ENCODE measurements at places on chromosomes 12 and 14.

- no peak for DNase-seq
Measured at GRCh38 chr12:72535212-72535990, 263.2 kb downstream of the TRHDE start.

DNA sequence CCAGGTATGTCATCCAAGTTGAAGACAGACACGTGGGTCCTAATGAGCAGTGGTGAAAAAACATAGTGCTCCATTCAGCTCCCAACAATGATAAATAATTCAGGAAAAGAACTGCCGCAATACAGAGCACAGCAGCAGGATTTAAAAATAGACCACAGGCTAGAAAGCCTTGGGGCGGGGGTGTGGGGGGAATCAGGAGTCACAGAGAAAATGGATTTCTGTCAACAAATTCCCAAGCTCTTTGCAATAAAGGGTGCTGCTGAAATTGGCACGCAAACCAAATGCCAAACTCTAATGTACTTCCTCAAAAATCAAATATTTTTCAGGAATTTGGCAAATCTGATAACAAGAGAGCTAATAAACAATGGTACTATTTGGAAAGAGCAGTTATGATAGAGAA lies 58.6 kb downstream of the R3HDM2 start:
- DNase-seq: no peak

GRCh38 chr12:18323159-18323558 lies 61.8 kb downstream of the PIK3C2G start:
- no peak for DNase-seq

DNA sequence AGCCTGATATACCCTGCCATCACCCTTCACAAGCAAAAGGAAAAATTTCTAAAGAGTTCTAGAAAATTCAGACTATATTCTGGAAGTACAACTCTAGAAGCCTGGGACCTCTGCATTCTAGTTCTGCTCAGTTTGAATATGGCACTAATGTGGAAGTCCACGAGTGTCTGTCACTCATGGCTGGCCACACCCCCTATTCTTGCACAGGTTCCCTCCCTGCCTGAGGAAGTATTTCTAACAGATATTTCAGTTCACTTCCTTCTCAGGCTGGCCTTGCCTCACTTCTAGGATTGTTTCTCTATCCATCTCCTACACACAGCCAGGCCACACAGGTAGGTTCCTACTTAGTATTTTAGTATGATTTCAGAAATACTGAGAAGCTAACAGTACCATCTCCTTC lies 67.4 kb downstream of the PHLDA1 start:
- DNase-seq: peak; percentile 39

- DNase-seq: no peak
Measured at GRCh38 chr12:124774054-124774461, 89.6 kb downstream of the SCARB1 start.

DNA sequence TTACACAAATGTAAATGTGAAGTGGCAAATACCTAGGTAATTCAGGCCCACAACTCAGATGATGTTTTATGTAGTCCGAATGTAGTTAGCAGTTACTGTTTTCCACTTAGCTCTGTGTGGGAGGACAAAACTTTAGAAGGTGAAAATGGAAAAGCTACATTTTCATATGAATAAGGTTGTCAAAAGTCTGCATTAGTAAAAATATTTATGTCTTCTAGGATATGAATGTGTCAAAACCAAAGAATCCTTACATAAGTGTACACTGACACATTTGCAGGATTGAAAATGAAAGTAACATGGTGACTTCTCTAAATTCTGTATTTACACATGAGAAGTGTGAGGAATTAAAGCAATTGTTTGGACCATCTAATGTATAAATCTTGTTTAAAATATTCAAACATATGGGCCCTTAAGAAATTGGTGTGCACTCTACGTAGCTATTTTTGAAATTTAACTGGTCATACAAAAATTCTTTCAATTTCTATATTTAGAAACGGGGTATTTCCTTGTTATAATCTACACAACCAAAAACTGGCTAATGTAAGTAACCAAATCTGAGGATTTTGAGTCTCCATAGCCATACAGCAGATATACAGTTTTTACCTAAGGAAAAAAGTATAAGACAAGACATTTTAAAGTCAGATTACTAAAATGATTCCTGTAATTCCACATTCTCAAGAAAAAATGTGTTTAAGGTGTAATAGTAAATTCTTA lies 5.4 kb downstream of the CDKN1B start:
- DNase-seq: no peak

DNA sequence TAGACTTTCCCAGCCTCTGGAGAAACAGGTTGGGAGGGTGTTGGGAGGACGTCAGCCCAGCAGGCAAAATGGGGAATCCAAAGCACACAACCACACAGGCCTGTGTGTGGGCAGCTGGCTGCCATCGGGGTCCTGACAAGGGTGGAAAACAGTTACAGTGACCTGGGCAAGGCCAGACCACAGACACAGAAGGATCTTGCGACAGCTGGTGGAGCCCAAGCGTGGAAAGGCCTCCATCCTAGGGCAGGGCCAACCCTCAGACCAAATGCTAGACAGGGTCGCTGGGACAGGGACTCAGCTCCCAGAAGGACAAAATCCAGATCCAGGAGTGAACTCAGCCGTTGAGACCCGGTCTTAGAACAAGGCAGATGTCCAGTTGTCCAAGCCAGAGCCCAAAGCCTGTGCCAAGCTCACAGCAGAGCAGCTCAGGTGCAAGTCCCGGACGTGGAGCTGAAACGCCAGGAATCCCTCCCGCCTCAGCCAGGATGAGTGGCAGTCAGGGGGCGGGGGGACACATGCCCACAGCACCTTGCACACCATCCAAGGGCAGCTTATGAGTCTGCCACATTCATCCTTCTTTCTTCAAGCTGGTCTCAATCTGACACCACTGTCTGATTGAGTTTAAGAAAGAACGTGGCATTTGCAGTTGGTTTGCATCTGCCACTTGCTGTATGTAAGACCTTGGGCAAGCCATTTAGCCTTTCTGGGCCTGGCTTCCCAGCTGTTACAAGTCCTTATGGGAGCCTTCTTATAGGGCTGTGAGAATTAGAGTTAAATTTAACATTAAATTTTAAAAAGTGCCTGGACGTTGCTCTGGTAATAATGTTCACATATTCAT lies 37.6 kb downstream of the DEGS2 start:
- DNase-seq: no peak

GRCh38 chr14:68636597-68636996 lies 156.3 kb downstream of the ZFP36L1 start:
- DNase-seq: no peak

DNA sequence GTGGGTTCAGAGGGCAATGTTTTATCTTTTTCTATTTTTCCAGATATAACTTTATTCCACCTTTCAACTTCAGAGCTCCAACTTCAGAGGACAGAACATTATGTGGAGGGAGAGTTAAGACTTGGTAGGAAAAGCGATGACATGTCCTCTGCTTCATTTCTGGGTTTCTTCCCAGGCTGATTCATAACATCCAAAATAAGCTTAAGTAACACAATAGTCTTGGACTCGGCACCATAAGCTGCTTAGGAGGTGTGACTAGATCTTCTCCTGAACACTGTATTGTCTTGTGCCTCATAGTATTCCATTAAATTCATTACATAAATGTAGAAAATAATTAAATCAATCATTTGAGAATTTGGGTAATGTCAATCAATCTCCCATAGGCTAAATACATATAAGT lies 95.5 kb upstream of the PDE3A start:
- no peak for DNase-seq

- no peak for DNase-seq
Measured at GRCh38 chr12:6214633-6215032, 14.4 kb downstream of the CD9 start.

DNA sequence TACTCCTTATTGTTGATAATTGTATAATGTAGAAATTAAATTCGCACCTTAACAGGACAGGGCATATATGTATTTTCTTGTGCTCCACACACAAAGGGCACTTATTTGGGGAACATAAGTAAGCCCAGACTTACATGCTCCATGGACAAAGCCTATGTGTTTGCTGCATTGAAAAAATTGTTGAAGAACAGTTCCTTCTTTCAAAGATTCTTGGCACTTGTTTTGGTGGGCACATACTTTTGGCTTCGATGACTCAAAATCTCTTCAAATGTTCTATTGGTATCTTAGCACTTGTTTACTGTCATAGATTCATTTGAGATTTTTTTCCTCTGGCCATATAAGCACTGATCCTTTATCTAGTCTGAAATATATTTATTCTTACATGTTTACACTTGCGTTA lies 1.4 kb upstream of the MAP4K5 start:
- DNase-seq: no peak

DNA sequence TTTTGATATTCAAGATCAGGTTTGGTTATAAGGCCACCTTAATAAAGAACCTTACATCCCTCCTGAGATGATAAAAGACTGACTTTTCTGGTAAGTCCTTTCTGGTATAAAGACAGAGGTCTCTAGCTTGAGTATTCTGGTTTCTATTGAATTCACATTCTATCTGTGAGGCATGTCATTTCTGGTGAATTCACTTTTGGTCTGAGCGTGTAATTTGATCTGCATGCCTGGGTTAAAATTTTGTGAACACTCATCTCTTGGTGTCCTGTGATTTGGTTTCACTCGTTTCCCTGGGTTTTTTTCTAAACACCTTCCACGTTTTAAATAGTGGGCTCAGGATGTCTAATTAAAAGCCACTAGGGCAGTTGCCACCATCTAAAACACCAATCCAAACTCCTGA lies 12.2 kb downstream of the EIF5 start:
- no peak for DNase-seq
